ENCODE measurements at places on chromosomes 16 and 17.
A peak's percentile ranks its signal among the peaks of the same experiment; 100 is the strongest.

DNA sequence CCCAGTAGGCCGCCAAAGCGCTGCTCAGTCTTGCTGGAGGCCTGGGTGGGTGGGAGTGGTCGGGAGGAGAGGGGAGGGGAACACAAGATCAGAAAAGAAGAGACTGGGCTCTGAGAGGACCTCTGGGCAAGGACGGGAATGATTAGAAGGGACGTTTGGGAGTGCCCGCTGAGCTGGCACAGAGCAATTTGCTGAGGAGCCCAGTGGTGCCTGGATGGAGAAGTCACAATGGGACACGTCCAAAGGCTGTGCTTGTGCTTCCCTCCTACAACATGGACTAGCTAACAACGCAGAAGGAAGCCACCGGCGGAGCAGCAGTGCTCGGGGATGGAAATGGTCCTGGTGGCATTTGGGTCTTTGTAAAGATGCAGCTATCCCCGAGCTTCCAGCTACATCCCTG, 45.6 kb upstream of the CACNG4 start:
- DNase-seq = no peak

GRCh38 chr16:68019167-68019680, 3.5 kb upstream of the DPEP2NB start:
- no peak for DNase-seq

DNA sequence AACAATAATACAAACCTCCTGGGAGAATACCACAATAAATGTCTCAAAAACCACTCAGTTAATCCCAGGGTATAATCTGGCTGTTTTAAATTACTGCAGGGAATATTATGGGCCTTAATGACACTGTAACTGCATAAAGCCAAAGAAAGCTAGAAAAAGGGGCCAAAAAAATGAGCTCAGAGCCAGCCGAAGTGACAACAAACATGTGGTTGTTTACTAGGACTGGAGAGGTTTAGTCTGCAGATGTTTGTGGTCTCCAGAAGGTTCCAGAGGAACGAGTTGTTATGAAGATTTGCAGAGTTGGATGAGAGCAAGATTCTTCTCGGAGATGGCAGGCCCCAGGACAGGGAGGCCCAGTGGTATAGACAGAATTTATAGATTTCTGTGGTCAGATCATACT, 97.1 kb upstream of the AKTIP start:
- no peak for DNase-seq

DNA sequence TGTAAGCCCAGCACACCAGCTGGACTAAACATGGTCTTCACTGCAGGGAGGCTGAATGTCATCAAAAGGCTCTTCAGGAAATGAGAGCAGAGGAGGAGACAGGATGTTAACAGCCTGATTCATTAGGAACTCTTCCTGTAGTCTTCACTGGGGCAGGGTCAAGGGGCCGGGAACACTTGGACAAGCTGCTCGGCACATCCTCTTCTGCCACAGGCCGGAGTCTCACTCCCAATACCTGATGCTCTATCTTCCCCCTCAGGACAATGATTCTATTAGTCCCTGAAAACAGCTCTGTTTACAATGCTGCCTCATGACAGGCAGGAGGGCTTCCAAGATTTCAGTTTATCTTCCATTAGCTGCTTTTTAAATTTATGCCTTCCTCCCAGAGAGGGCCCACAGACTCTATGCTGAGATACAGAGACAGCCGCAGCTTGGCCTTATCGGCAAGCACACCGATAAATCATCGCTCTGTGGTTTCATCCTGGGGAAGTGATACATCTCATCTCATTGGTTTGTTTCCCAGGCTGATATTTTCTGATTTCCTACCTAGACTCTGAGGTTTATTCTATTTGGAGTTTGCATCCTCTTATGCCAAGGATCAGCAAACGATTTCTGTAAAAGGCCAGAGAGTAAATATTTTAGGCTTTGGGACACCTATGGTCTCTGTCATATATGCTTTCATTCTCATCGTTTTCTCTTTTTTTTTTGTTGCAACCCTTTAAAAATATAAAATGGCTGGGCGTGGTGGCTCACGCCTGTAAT, 214.0 kb upstream of the ASIC2 start:
- DNase-seq = no peak

GRCh38 chr17:65966072-65966695, 225.7 kb downstream of the CEP112 start:
- DNase-seq = no peak

DNA sequence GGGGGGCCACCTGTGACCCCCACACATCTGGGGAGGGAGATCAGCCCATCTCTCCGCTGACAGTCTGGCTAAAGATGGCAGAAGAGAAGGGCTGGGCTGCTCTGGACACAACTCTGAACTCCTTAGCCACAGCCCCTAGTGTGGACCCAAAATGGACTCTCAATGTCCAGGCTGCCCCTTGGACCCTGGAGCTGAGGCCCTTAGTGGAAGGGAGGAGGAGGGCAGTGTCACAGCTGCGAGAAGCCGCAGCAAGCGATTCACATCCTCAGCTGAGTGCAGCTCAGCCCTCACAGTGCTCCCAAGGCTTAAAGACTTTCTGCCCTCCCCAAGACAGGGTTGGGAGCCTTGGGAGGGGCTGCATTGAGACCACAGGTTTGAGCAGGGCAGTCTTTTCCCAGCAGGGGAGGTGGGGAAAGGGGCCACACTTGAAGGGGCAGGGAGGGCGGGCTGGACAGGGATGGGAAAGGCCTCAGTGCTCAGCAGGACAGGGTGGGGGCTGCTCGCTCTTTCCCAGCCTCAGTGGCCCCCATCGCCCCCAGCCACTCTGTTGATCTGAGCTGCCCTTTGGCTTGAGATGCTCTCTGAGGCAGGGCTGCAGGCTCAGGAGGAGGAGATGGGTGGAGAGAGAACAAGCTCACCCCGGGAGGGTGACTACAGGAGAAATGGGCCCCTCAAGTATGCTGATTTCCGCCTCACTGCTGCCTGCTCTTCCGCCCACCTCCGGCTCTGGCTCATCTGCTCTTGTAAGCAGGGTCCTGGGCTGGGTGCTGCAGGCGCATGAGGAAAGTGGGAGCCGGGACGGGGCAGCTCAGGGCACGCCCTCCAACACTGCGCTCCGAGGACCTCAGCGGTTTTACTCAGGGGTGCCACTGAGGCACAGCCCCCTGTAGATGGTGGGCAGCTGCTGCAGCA, 50.9 kb upstream of the MTSS2 start:
- peak; percentile 58 for DNase-seq

Measured in activated T-cell treated with anti-CD3 and anti-CD28 coated beads, Interleukin-2, amount 50 U/mL, for 48 hours (primary cell).